ENCODE measurements at places on chromosomes 1 and 21.

- DNase-seq, result peak; percentile 26
Observed at GRCh38 chr1:113073479-113073950, 517 bp downstream of the LRIG2 start.

DNA sequence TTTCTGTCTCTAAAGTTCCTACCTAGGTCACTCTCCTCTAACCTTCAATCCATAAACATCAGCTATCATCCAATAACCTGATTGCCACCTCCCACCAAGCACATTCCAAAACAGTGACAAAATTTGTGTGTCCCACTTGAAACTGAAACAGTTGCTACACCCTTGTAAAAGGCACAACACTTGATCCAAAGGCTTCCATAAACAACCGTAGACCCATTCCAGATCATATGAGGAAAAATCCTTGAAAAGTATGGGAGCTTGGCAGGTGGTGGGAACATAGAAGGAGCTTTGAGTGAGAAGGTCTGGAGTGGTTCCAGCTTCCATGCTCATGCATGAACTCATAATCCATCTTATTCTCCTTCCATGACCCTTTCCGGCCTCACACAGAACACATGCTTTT lies 82.0 kb upstream of the ATP1A1 start:
- DNase-seq, result no peak

- no peak for DNase-seq
Observed at GRCh38 chr1:203083463-203083921, 2.3 kb downstream of the MYOG start.

GRCh38 chr1:71666609-71667008 lies 585.8 kb upstream of the ZRANB2 start:
- no peak for DNase-seq

GRCh38 chr1:113895098-113895497 lies 7.7 kb upstream of the BCL2L15 start:
- no peak for DNase-seq

- DNase-seq, result no peak
Observed at GRCh38 chr1:43945674-43946235, 995 bp upstream of the IPO13 start.

- DNase-seq, result no peak
Observed at GRCh38 chr1:41574842-41575241, 90.4 kb upstream of the EDN2 start.

- DNase-seq, result no peak
Observed at GRCh38 chr1:181314959-181315358, 168.4 kb upstream of the CACNA1E start.

GRCh38 chr1:14599183-14599791 lies 802 bp downstream of the KAZN start:
- DNase-seq, result no peak

GRCh38 chr1:9553736-9554144 lies 14.5 kb downstream of the SLC25A33 start:
- no peak for DNase-seq

- DNase-seq, result no peak
Observed at GRCh38 chr21:45373991-45374816, 30.8 kb upstream of the COL18A1 start.

DNA sequence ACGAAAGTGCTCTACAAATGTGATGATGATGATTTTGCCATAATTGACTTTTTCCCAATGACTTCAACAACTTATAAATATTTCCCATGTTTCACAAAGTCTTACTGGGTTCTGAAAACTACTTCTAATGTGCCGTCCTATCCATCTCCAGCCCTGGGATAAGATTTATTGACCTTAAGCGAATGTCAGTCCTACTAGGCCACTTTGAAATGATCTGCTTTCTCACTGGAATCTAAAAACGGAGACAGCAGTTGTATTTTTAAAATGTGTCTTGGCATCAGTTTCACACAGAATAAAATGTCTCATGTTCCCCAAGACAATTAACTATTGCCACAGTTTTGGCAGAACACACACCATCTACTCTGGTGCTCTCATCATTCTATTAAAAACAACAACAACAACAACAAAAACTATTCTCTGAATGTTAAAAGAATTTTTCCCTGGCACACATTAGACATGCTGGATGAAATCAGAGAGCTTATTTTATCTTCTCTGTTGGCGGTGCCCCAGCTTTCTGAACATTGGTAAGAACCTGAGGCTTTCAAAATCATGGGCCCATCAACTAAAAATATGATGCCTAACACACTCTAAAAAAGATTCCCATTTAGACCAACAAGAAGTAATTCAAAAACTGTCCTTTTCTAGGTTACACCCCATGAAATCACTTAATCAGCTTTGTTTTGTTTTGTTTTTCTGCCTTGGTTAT lies 23.1 kb upstream of the DNASE2B start:
- no peak for DNase-seq

DNA sequence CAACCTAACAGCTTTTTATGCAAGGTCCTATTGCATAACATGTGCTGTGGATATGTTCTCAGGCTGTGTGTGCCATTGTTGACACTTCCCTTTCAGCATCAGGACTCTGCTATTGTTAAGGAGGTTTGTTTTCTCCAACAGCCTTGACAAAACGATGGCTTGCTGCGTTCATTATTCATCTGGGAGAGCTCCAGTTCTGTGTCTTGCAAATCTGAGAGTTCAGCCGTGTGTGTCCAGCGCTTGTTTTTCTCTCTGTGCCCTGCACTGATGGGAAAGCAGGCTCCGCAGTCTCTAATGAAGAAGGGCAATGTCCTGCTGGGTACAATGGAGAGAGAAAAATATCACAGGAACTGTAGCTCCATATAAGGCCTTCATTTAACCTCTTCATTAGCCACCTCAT lies 63.7 kb downstream of the CLDN17 start:
- no peak for DNase-seq

DNA sequence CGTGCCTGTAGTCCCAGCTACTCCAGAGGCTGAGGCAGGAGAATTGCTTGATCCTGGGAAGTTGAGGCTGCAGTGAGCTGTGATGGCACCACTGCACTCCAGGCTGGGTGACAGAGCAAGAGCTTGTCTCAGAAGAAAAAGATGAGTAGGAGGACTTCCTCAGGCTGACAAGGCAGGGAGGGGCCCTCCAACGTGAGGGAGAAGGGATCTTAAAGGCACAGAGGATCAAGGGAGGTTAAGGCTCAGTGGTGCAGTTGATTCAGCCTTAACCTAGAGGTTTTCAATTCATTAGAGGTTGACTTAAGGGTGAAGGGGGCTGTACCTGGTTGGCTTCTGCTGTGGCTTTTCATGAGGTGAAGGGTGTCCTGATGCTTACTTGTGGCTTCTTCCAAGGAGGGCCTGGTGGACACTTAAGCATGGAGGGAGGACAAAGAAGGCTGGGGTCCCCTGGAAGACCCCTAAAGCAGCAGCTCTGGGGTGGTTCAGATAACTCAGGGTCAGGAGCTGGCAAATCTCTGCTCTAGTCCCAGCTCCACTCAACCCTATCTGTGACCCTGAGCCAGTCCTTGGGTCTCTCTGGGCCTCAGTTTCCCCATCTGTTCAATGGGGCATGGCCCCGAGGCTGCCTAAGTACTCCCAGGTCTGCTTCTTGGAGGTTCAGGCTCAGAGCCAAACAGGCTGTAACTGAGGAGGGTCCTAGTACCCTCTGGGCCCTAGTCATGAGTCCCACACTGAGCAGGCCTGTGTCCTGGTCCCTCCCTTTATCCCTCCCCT lies 6.3 kb downstream of the EXTL1 start:
- no peak for DNase-seq

- no peak for DNase-seq
Observed at GRCh38 chr1:209791920-209792319, 7.6 kb upstream of the C1orf74 start.

GRCh38 chr1:15968172-15968571 lies 7.7 kb downstream of the ZBTB17 start:
- no peak for DNase-seq

GRCh38 chr1:84506002-84506728 lies at the start of the genes GNG5 and SPATA1:
GNG5 (minus strand) TSS chr1:84506581; CDS start chr1:84506091, 490 bp downstream.
SPATA1 (plus strand) TSS chr1:84506386; CDS start chr1:84516360, 9,974 bp downstream.
- peak; percentile 95 for DNase-seq

- DNase-seq, result no peak
Observed at GRCh38 chr21:38913120-38913892, 107.6 kb downstream of the ETS2 start.

GRCh38 chr1:208910161-208910560 lies 666.0 kb upstream of the PLXNA2 start:
- no peak for DNase-seq

GRCh38 chr1:151145304-151146071 lies 943 bp downstream of the SEMA6C start:
- DNase-seq, result no peak

Measured in fibroblast of the conjunctiva (primary cell).